ENCODE measurements at places on chromosomes 4 and X.

DNA sequence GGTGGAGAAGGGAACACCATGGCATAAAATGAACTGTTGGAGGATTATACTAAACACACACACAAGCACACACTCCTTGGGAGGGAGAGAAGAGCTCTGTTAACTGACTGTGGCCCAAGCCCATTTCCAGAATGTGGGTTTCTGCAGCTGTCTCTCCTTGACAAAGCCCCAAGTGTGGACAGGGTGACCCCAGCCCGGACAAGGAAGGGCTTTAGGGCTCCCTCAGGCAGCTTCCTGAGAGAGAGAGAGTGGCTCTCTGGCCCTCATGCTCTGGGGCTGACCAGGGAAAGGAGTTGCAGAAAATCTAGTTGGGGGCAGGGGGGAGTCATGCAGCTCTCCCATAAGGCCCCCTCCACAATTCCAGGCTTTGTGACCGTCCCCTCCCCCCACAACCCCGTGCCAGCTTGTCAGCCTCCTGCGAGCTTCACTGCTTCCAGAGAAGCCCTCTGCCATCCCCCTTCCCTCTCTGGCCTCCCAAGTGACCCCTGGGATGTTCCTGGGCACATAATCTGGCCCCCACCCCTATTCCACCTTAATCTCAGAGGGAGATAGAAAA is 590 bp downstream of the ARHGEF9 start:
- DNase-seq: no peak

DNA sequence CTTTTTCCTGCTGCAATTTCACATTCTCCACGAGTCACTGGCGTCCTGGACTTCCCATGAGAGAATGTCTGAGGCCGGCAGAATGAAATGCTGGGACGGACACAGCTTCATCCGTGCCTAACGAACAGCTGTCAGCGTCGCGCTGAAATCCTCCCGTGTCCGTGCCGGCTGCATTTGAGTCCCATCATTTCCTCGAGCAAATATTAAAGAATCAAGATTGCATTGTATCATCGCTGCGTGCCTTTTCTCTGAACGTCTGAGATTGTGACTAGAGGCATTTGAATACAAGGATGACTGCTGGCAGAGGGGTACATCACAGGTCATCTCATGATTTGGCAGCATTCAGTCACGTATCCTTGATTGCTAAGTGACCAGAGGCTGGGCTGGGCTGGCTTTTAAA is 279.9 kb downstream of the ASMT start:
- DNase-seq: no peak

- DNase-seq: no peak
Measured at GRCh38 chr4:99264927-99265326, 25.9 kb downstream of the ADH1A start.

DNA sequence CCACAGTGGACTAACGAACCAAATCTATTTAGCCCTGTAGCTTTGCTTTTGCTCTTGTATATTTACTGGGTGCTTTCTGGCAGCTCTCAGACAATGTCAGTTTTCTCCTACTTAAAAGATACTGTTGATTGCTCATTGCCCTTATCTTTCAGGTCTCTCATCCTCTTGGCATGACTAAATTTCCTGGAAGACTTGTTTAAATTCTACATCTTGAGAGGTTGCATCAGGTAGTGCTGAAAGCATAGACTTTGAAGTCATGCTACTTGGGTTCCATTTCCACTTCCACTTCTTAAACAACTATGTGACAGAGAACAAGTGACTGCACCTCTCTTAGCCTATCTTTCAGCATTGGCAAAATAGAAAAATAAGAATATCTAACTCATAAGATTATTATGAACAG is 8.4 kb downstream of the TDO2 start:
- DNase-seq: no peak

DNA sequence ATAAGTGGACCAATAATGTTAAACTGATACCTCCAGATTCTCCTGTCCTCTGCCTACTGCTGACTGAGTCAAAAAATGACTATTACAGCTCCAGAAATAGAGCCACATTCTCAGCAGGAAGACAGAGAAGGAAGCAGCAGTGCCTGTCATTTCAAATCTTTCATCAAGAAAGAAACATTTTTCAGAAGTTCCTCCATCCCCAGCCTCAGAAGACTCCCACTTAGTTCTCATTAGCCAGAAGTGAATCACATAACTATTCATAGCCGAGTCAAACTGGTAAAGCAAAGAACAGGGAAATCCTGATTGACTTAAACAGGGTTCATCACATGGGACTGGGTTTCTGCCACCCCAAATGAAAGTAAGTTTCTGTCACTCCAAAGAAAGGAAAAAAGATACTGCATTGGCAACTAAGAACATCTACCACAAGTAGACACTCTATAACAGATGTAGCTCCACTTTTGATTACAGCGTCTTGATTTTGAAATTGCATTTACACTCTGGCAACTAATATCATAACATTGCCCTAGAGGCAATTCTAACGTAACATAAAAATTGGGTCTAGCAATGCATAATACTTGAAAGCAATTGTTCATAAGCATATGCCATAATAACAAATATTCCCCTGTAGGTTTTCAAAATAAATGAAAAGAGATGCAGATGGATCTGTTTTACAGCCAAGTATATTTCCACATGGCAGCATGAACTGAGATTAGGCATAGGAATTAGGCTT is 599.8 kb downstream of the GALNTL6 start:
- no peak for DNase-seq

DNA sequence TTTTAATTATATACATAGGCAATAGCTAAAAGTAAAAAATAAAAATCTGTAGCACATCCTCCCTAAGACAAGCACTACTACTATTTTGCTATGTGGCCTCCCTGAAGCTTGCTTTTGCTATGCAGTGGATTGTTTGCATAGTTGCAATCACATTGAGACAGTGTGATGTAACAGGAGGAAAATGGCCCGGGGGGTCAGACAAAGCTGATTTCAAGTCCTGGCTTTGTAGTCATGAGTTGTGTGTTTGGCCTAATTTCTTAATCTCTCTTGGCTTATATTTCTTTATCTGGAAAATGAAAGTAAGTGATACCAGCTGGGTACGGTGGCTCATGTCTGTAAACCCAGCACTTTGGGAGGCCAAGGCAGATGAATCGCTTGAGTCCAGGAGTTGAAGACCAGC is 166.6 kb downstream of the LHFPL1 start:
- DNase-seq: no peak

DNA sequence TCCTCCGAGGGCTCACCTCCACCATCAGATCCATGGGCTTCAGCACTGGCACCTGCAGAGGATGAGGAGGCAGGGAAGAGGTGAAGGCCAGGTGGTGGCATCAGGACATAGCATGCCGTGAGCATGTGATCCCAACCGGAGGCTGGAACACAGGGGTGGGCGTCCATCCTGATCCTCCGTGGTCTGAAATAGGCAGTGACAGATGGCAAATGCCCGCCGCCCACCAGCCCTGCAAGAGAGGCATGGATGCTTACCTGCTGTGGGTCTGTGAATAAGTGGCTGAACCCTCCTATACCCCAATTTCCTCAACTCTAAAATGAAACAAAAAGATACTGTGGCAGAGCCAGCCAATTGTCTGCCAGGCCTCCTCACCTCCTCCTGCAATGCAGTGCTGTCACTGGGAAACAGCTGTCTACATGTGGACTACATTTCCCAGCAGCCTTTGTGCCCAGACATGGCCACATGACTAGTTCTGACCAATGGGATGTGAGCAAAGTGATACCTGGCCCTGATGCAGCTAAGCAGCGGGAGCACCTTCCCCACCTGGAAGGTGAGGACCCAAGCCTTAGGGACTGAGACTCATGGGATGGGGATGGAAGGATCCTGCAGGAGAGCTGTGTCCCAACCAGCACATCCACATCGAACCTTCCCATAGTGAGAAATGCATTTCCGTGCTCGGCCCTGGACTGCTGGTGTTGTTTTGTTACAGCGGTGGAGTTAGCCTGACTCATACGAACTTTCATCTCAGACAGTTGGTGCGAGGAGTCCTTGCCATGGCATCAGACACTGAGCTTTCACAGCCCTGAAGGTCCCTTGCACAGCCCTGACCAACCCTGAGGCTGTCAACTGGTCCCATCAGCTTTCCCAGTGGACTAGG is 99.5 kb downstream of the PPP2R2C start:
- peak; percentile 18 for DNase-seq

DNA sequence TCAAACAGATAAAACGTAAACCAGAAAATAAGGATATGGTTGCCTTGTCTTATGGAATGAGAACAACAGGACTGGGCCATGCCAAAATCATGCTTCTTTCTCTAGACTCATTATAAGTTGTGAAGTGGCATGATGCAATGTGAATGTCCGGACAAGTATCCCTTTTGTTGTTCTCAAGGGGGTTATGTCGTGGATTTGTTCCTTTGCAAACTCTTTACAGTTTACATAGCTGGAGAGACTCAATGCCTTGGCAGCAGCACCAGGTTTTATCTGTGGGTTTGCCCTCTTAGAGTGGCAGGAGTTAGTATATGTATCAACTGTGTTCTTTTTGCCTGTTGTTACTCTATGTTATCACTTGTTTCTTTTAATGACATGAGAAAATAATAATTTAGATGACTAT is 41.4 kb downstream of the SPRY1 start:
- DNase-seq: no peak

DNA sequence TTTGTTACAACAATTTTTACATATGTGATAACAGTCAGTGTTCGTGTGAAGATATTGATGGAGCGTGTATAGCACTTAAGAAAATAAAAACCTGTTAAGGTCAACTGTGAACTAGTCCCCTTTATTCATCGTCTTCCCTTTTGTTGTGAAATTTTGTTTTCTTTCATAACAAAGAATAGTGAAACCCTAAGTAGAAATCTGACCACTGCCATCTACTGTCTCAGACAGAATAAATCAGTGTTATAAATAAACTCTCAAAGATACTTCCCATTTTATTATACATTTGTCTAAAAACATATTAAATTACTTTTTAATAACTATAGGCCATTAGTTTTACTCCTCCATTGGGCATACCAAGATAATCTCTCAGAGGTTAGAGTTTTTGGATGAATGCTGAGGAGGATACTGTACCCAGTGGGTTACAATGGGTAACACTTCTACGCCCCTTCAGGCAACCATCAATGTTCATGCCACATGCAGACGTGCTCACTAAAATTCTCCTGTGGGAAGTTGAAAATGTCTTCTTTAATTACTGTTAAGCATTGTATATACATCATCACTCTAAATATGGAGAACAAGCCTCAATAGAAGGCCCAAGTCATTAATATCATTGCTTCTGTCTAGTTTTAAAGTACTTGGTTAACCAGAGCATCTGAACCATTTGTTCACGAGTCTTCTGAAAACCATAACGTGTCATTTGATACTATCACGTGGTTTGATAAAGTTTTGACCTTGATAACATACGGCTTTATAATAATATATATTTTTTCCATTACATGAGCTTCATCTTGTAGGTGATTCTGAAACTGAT is 171.2 kb downstream of the TMA16 start:
- DNase-seq: no peak

DNA sequence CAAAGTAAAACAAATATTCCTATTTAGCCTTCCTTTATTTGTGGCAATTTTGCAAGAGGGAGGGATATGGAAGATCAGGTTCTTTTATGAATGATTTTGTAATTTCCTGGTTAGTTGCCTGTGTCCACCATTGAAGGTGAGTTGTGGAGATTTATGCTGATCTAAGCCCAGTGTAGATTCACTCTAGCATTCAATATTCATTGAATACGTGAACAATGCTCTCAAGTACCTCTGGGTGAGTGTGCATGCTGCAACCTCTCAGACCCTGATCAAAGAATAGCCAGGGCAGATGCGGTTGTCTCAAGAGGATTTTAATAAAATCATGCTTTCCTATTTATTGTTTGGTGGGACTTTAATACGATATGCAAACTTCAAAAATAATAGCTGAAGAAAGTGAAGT is 628.4 kb downstream of the SPRY1 start:
- no peak for DNase-seq

GRCh38 chrX:21167494-21167893 is 206.7 kb upstream of the CNKSR2 start:
- no peak for DNase-seq

DNA sequence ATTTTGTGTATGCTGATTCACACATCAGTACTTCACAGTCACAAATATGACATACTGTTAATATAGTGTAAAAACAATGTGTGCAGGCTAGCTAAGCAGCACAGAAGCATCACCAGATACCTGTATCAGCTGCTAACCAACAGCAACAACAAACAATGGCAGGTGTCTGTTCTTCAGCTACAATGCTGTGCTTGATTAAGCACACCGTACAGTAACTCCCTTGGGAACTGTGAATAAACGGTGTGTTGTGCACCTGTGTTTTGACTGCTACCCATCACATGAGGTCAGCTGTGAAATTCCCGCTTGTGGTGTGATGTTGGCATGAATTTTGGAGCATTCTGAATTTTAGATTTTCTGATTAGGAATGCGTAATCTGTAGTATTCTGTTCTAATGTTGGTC is 379.7 kb upstream of the FAT1 start:
- no peak for DNase-seq

- DNase-seq: no peak
Measured at GRCh38 chr4:187171706-187172339, 448.2 kb upstream of the FAT1 start.

- DNase-seq: no peak
Measured at GRCh38 chrX:21382715-21383114, 8.5 kb downstream of the CNKSR2 start.

DNA sequence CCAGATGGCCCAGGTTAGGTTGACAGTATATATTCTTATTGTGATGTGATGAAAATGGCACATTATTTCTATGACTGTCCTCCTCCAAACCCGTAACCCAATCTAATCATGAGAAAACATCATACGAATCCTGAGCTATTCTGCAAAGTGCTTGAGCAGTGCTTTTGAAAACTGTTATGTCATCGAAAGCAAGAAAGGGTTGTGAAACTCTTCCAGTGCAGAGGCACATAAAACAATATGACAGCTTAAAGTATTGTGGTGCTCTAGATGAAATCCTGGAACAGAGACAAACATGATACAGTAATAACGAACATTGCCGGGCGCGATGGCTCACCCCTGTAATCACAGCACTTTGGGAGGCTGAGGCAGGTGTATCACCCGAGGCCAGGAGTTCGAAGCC is 1648.0 kb downstream of the STIM2 start:
- DNase-seq: no peak

DNA sequence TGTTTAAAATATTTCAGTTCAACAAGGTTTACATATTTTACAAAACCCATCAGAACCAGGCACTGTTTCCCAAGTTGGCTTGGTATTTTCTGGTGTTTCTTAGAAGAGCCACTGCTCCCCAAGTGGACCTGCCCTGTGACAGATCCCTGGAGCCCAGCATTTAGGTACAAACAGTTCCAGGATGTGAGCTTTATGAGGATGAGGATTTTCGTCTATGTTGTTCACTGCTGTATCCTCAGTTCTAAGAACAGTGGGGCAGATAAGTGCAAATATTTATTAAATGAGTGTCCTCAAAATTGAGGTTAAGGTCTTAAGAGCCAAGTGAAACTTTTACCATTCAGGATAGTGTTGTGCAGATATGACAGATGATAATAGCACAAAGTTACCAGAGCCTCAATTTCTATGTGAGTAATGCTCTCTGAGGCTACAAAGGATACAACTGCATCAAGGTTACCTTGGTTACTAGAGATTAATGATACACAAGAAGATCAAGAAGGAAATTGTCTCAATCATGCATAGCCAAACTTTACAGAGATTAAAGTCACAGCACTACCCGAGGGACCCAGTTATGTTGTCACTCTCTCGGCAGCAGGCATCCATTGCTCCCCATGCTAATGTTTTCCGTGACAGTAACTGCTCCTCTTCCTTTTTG is 37.5 kb downstream of the ANXA3 start:
- no peak for DNase-seq

All from activated CD4-positive, alpha-beta T cell treated with anti-CD3 and anti-CD28 coated beads, Interleukin-2, amount 50 U/mL, for 48 hours (primary cell).